Spleen (tissue), 13 donors: ENCODE measurements at places on chromosomes 11 and 22. TPM values are rescaled to one million over a fixed set of nuclear protein-coding genes. Genes with fewer than 3 reads are reported as not detected.

DNA sequence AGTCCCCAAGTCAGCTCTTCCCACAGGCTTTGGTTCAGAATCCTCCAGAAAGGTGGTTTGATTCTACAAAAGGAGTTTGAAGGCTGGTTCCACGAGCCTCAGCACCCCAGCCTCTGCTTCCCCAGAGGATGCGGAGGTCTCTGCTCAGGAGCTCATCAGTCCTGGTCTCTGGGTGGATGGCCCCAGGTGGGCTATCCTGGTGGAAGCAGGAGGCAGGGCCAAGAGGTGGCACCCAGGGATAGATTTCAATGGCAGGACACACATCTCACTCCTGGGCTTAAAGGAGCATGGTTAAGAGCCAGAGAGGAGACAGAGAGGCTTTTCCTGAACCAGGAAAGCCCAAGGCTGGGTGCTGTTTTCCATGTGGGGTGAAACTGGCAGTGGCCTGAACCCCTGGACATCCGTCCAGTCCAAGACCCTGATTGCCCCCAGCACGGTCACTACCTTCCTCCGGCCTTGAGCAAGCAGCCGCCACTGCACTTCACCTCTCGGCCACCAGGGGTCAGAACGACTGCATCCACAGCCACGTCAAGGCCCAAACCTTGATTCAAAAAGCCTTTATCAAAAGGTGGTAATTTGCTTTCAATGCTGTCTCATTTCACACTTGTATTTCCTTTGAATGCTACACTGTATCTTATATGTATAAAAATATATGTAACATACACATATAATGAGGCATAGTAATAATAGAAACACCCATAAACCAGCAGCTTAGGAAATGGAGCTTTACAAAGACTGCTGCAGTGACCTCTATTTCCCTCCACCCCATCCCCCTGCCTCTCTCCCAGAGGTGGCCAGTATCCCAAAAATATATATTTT lies 19.3 kb upstream of the FXYD2 start:
- DNase-seq = peak; percentile 94

- DNase-seq = no peak
These were observed 15.3 kb downstream of the PHF21B start for GRCh38 chr22:44994399-44995104.

GRCh38 chr22:22069450-22070370 lies 87.1 kb upstream of the TOP3B start:
- no peak for DNase-seq

DNA sequence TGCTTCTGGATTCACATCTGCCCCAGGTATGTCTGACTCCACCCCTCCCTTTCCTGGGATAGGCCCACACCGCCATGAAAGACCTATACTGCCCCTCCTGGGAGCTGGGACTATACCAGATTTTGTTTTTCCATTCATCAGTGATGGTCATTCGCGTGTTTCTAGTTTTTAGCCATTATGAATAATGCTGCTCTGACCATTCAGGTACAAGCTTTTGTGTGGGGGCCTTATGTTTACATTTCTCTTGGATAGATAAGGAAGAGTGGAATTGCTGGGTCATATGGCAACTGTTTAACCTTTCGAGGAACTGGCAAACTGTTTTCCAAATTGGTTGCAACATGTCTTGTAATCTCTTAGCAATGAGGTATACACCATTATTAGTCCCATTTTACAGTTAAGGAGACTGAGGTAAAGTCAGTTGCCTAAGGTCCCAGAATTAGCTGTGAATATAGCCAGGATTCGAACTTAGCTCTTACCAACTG lies 1.2 kb upstream of the TBC1D10A start:
- DNase-seq = no peak

GRCh38 chr11:102319544-102319943 lies 2.3 kb downstream of the BIRC3 start:
- DNase-seq = no peak

DNA sequence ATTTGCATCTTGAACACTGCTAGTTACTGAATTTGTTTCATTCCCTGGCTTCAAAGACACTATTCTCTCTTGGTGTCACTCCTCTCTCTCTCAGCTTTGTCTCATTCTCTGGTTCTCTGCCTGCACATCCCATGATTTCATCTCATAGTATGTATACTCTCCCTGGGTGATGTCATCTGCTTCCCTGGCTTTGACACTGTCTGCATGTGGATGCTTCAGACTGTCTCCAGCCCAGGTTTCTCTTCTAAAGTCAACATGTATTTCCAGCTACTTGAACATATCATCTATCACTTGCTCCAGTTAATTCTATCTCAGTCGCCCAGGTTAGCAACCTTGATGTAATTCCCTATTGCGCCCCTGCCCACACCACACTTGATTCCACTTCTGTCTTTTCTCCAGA lies 9.3 kb upstream of the ACAT1 start:
- no peak for DNase-seq

- no peak for DNase-seq
These were observed 10.4 kb downstream of the P2RY2 start for GRCh38 chr11:73228268-73229134.

GRCh38 chr11:129237456-129237855 lies 45.3 kb upstream of the ARHGAP32 start:
- DNase-seq = no peak

- DNase-seq = peak; percentile 64
These were observed 5.5 kb upstream of the LINC01488 start for GRCh38 chr11:69475866-69476471.

- no peak for DNase-seq
These were observed 55.3 kb upstream of the ALKBH3 start for GRCh38 chr11:43825217-43825816.

- peak; percentile 37 for DNase-seq
These were observed 296.0 kb downstream of the CTTN start for GRCh38 chr11:70694371-70694770.

GRCh38 chr11:10878408-10879214 lies 20.8 kb upstream of the ZBED5 start:
- no peak for DNase-seq

- DNase-seq = peak; percentile 77
These were observed 12.3 kb downstream of the LTBP3 start for GRCh38 chr11:65545853-65546216.

RASSF10 gene
- not detected for total RNA-seq

PLEKHB1 gene
- 8.1 TPM for total RNA-seq

UBE2L6 gene
- 112 TPM for total RNA-seq

SOX6 gene
- total RNA-seq = 4.9 TPM

CEP164 gene
- 48.3 TPM for total RNA-seq

ADM gene
- total RNA-seq = 65.0 TPM

POU2F3 gene
- total RNA-seq = 0.27 TPM

C22orf42 gene
- not detected for total RNA-seq

PLAAT4 gene
- 64.6 TPM for total RNA-seq

DNAJB7 gene
- not detected for total RNA-seq

MN1 gene
- 0.82 TPM for total RNA-seq
